ENCODE measurements at places on chromosomes 7 and 10. TPM values are rescaled to one million over a fixed set of nuclear protein-coding genes. Genes with fewer than 3 reads are reported as not detected.

COL26A1 gene
- not detected for total RNA-seq

DNA sequence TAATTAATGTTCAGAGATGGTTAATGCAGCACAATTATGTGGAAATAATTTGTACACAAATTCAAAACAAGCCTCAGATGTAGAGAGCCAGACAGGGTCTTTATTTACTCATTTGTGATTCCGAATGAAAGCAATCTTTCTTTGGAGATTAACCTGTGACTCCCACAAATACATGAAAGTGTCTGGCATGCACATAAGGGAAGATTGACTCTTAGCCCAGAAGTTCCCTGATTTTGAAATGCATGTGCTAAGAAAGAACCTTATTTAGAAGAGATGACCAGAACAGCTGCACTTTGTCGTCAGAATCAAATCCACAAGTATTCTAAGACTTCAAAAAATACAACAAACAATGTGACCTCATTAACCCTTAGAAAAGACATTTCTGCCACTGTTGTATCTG is 45.1 kb downstream of the RNLS start:
- no peaks in the 10 kb centered on the region for H3K4me1 ChIP-seq
- H3K36me3 ChIP-seq: no peaks in the 10 kb centered on the region
- DNase-seq: no peak
- H3K27ac ChIP-seq: no peak overlapping the region
- H3K4me3 ChIP-seq: no peak overlapping the region

- H3K4me1 ChIP-seq: peaks cover 10% of the 10 kb centered on the region
- no peaks in the 10 kb centered on the region for H3K36me3 ChIP-seq
- peak; percentile 56 for DNase-seq
- H3K27me3 ChIP-seq: no peaks in the 10 kb centered on the region
- H3K4me3 ChIP-seq: no peak overlapping the region
- no peak overlapping the region for H3K27ac ChIP-seq
Measured at GRCh38 chr10:43249151-43249961, 17.5 kb downstream of the RASGEF1A start.

CYP26C1 gene
- not detected for total RNA-seq

ADRA2A gene
- not detected for total RNA-seq

DNA sequence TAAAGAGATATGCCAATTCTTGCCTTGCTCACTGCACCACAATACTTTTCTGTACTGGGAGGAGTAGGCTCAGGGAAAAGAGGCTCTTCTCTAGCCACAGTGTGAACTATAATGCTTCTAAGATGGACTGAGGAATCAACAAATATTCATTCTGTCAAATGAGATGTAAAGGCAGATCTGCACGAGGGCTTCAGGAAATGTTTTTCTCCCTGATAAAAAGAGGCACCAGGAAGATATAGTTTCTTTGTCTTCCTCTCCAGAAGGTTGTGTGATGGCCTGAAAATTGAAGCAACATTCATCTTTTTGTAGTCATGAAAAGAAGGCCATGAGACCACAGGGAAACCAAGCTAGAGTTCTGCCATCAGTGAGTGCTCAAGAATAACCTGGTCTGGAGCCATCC is 79.1 kb upstream of the NME8 start:
- no peak for DNase-seq
- H3K36me3 ChIP-seq: no peaks in the 10 kb centered on the region
- no peak overlapping the region for H3K27ac ChIP-seq

GRCh38 chr7:77467408-77467807 is 51.3 kb upstream of the GSAP start:
- no peak overlapping the region for H3K4me3 ChIP-seq
- DNase-seq: no peak
- H3K36me3 ChIP-seq: peaks cover 7% of the 10 kb centered on the region
- no peaks in the 10 kb centered on the region for H3K27me3 ChIP-seq
- no peak overlapping the region for H3K27ac ChIP-seq

TLX1 gene
- total RNA-seq: not detected

- no peak for DNase-seq
- H3K4me1 ChIP-seq: no peaks in the 10 kb centered on the region
- H3K27me3 ChIP-seq: peaks cover 27% of the 10 kb centered on the region
- H3K36me3 ChIP-seq: no peaks in the 10 kb centered on the region
- no peak overlapping the region for H3K4me3 ChIP-seq
- H3K27ac ChIP-seq: no peak overlapping the region
Measured at GRCh38 chr7:4523873-4524272, 158.2 kb upstream of the FOXK1 start.

TBL2 gene
- total RNA-seq: 30.7 TPM

GRCh38 chr10:103660364-103661197 is 167.1 kb downstream of the NEURL1 start:
- DNase-seq: no peak
- no peaks in the 10 kb centered on the region for H3K27me3 ChIP-seq
- peaks cover 13% of the 10 kb centered on the region for H3K4me1 ChIP-seq
- H3K4me3 ChIP-seq: peak overlapping the region; percentile 90
- H3K36me3 ChIP-seq: no peaks in the 10 kb centered on the region
- H3K27ac ChIP-seq: peak overlapping the region; percentile 89
